Ascending aorta (tissue), 2 donors: ENCODE measurements at places on chromosomes 4 and X.

- H3K27me3 ChIP-seq: no peaks in the 10 kb centered on the region
- H3K27ac ChIP-seq: no peak overlapping the region
- DNase-seq: no peak
- H3K4me3 ChIP-seq: peak overlapping the region; percentile 28
Observed at GRCh38 chr4:16952896-16953630, 54.6 kb upstream of the LDB2 start.

- no peak overlapping the region for H3K27ac ChIP-seq
- DNase-seq: no peak
- no peak overlapping the region for H3K4me3 ChIP-seq
- H3K36me3 ChIP-seq: no peaks in the 10 kb centered on the region
Observed at GRCh38 chr4:173284463-173284862, 49.7 kb downstream of the HMGB2 start.

GRCh38 chr4:123893011-123893981 lies 496.7 kb downstream of the SPRY1 start:
- H3K36me3 ChIP-seq: no peaks in the 10 kb centered on the region
- no peaks in the 10 kb centered on the region for H3K27me3 ChIP-seq
- no peak overlapping the region for H3K4me3 ChIP-seq
- DNase-seq: no peak

- no peak overlapping the region for H3K4me3 ChIP-seq
- no peaks in the 10 kb centered on the region for H3K36me3 ChIP-seq
- DNase-seq: no peak
- no peaks in the 10 kb centered on the region for H3K27me3 ChIP-seq
- no peaks in the 10 kb centered on the region for H3K4me1 ChIP-seq
Observed at GRCh38 chr4:125832161-125832560, 517.4 kb downstream of the FAT4 start.
